ENCODE measurements at places on chromosomes 2 and 18.

GRCh38 chr2:221137385-221137784, 434.7 kb downstream of the EPHA4 start:
- no peak for DNase-seq

DNA sequence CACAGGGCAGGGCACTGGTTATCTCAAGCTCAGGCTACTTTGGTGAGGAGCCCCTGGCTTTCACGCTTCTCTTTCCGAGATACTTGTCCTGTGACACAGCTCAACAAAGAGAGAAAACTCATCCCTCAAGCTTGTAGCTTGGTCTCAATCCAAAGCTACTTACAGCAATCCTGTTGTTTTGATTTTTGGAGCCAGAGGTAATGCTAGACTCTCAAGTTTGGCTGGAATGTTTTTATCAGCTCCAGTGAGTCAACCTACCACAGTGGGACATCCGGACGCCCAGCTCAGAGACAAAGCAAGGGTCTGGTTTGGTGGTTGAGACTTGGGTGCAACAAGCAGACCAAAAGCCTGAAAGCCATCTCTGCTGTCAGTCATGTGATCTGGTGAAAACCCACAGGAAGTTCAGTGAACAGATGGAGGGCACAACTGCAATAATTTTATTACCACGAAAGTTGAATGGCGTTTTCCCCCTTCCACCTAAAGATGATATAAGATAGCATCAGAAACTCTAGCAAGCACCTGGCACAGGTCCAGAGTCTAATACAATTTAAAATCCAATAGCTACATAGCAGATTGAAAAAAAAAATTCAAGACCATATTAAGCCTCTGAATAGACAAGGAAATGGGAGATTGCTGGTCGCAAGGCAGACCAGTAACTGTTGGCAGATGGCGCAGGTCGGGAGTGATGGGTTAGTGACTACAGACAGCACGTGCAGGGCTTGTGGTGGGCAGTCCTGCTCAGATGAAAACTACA, 102.3 kb upstream of the SMAD7 start:
- no peak for DNase-seq

GRCh38 chr2:54402350-54402749, 53.8 kb upstream of the SPTBN1 start:
- no peak for DNase-seq

- DNase-seq: no peak
Observed at GRCh38 chr2:46073540-46074046, 223.6 kb upstream of the EPAS1 start.

DNA sequence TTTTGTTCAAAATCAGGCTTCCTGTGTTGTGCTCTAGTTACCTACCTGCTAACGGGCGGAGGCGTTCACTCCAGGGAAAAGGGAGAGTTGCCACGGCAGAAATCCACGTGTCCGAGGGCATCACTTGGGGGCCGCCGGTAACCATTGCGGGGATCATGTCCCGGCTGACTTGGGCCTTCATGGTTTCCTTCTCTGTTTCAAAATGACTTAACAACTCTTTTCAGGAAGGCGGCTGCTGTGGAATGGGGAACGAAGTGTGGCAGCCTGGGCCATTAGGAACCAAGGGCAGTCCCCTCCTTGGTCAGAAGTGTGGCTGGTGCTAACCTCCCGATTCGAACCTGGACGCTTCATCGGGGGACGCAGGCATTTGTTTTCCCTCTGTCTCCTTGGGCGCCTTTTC, 56.8 kb downstream of the INPP5D start:
- no peak for DNase-seq

DNA sequence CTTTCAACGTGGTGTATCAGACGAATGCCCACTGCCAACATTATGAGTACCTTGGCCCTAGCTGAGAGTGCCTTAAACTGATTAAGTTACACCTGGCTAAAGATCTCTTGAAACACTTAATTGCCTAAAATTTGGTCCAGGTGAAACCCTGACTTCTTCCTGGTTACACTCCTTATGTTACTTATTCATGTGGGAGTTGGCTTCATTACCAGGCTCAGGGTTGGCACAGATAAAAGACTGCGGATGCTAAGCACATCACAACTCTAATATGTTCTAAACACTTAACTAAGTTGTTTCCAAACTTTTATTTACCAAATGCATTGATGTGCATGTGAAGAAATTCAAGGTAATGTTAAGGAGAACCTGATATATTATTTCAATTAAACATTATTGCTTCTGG, 298.9 kb downstream of the TCF4 start:
- no peak for DNase-seq

All from NCI-H187 treated with DMSO at 0.1 percent for 48 hours (cell line).